Mucosa of descending colon (tissue), 3 donors: ENCODE measurements at places on chromosomes 2 and 18. TPM values are rescaled to one million over a fixed set of nuclear protein-coding genes. Genes with fewer than 3 reads are reported as not detected.

DNA sequence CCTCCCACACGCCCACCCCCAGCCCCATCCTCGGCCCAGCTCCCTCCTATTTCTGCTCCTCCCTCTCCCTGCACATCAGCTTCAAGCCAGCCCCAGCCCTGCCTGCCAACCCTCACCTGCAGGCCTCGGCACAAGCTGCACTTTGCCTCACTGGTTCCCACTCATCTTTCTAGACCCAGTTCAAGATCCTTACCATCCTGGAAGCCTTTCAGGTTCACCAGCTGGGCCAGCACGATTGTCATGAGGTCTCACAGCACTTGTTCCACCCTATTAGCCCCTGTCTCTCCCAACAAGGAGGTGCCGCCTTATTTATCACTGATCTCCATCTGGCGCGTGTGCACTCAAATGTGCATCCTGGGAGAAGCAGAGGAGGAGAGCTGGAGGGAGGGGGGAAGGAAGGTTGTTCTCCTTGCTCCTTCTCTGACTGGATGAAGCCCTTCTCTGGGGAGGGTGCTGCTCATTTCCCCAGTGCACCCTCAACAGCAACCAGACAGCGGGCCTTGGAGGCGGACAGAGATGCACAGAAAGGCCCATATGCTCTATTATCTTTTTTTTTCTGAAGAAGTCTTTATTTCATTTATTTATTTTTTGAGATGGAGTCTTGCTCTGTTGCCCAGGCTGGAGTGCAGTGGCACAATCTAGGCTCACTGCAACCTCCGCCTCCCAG is 15.5 kb upstream of the BIN1 start:
- DNase-seq, result no peak

- DNase-seq, result no peak
Observed at GRCh38 chr2:181106229-181106628, 125.8 kb downstream of the UBE2E3 start.

- no peak for DNase-seq
Observed at GRCh38 chr2:216651351-216651881, 18.2 kb downstream of the IGFBP2 start.

The CRYGC gene
- total RNA-seq, result not detected

- DNase-seq, result no peak
Observed at GRCh38 chr2:119469661-119470297, 38.1 kb downstream of the TMEM37 start.

DNA sequence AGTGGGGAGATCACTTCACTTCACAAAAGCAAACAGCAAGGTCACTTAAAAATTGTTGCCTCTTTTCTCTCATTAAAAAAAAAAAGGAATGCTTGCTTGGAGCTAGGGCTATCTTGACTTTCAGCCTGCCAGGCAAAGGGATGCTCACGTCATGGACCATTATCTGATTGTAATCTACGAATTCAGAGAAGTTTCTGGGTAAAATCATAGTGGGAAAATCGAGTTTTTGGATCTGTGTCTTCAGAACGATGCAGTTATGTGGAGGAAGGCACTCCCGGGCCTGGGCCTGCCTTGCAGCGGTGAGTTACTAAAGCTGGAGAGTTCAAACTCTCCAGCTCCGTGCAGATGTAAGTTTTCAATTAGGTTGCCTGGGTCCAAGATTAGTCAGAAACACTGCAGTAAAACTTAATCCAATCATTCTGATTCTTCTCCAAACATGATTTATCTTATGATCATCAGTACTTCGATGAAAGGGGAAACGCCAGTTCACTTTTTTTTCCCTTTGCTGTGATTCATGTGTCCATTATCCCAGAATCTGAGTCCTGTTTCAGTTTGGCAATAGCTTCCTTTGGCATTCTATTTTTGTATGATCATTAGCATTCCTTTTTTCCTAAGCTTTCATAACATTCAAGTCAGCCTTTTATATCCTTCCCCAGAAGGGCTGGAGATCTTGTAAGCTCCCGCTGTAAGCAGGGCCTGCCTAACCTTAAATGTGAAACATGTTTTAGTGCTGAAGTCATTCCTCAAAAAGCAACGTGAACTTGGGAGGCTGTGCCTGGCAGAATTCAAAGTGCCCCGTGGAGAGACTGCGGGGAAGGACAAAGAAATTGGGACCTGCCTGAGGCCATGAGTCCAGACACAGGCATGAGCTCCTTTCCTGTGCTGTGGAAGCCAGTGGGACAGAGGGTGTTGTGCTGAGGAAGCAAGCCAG is 119.3 kb upstream of the TWIST2 start:
- DNase-seq, result no peak

GRCh38 chr2:65198737-65199136 is 28.9 kb upstream of the ACTR2 start:
- no peak for DNase-seq

DNA sequence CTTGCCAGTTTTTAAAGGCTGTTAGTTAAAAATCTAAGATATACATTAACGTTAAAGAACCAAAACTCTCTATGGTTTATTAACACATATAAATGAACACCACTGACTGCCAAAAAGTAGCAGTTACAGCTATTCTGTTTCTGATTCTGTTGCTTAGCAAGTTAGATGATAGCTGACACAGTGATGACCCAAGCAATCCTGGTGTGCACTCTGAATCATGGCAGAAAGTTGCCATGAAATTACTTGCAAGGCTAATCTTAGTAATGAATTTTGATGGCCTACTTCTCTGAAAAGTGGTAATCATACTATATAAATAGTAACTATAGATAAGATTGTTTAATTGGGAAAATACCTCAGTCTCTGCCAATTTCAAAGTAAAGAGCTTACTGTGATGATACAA is 57.7 kb downstream of the ROCK2 start:
- DNase-seq, result no peak

- DNase-seq, result no peak
Observed at GRCh38 chr2:62265106-62265505, 69.2 kb downstream of the B3GNT2 start.

DNA sequence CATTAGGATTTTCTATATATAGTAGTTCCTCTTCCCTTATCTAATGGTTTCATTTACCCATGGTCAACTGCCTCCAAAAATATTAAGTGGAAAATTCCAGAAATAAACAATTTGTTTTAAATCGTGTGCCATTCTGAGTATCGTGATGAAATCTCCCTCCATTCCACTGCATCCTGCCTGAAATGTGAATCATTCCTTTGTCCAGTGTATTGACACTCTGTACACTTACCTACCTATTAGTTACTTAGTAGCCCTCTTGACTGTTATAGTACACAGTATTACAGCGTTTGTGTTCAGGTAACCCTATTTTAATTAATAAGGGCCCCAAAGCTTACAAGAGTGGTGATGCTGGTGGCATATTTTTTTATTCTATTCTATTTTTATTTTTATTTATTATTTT is 26.2 kb downstream of the TAF4B start:
- no peak for DNase-seq

GRCh38 chr2:136783856-136784255 is 18.5 kb downstream of the THSD7B start:
- DNase-seq, result no peak
